ENCODE measurements at places on chromosomes 3 and 15.

DNA sequence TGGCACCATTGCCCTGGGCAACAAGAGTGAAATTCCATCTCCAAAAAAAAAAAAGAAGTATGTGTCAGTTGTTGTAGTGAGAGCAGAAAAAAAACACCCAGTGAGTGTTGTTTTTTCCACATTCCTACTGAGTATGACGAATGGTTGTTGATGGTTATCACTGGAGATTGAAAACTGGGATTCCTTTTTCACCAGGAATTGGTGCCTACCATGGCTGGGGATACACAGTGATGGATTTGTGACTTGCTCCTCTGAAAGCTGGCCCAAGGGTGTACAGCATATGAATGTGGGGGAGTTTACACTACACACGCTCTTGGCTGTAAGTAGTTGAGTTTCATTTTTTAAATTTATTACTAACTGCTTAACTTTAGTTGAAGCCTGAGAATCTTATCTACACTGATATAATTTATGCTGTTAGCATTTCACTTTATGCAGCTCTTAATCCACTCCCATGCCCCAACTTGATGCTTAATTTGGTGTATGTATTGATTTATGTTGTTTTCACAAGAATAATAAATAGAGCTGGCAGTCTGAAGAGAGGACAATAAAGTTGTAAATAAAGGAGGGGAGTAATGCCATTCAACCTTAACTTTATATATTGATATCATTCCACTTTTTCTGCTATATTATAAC, 56.0 kb upstream of the MME start:
- no peak for DNase-seq

DNA sequence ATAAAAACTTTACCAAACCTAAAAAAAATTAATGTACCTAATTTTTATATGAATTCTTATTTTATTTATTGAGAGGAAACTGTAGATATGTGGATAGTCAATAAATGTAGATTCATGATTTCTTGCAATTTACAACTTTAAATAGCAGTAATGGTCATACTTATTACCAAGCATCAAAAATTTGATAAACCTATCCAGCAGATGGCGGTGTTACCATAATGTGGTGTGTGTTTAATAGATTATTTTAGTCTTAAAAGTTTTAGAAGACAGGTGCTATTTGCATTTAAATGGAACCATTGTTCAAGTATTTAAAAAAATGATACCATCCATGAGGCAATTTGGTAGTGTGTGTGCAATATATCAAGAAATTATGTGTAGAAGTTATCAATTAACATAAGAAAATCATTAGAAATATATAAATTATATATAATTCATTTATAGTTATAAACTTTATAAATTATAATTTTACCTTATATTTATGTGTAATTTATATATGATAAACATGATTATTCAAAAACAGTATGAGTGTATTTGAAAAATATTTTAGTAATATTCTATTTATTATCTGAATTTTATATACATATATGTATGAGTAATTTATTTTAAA, 176.0 kb upstream of the BCHE start:
- no peak for DNase-seq

GRCh38 chr3:156761007-156761406, 65.1 kb upstream of the LEKR1 start:
- no peak for DNase-seq

DNA sequence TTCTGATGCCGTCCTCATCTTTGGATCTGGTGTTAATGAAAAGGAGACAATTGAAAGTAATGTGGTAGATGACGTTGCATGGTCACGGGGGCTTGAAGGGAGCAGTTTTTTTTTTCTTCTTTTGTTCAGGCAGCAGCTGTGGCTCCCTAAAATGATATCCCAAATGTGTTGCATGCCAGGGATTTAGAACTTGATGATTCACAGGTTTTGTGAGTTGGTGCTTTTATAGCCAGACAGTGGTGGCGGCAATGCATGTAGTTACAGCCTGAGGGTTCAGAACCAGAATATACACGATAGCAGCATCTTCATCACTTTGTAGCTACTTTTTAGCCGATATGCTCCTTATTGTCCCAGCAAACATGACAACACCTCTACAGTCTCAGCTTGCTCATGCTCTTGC, 133.4 kb downstream of the CHST2 start:
- DNase-seq: no peak

- no peak for DNase-seq
Observed at GRCh38 chr3:29337565-29337964, 56.7 kb downstream of the RBMS3 start.

DNA sequence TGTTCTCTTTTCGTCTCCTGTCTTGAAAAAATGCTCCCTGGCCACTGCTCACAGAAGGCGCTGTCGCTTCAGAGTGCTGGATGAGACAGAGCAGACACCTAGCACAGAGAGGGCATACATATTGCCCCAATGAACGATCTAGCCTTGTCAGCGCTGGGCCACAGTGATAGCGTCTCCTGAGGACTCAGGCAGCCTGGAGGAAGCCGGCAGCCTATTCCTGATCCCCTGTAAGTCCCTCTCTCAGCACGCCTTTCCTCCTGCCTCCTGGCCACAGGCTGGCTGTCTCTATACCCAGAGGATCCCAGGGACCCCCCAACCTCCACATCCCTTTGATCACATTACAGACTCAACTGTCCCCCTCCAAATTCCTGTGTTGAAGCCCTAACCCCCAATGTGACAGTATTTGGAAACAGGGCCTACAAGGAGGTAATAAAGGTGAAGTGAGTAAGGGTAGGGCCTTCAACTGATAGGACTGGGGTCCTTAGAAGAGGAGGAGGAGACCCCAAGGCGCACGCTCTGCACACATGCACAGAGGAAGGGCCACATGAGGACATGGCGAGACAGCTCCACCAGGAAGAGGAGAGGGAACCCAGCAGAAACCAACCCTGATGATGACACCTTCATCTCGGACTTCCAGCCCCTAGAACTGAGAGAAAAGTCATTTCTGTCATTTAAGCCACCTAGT, 7.5 kb downstream of the PLA2G4F start:
- DNase-seq: no peak

DNA sequence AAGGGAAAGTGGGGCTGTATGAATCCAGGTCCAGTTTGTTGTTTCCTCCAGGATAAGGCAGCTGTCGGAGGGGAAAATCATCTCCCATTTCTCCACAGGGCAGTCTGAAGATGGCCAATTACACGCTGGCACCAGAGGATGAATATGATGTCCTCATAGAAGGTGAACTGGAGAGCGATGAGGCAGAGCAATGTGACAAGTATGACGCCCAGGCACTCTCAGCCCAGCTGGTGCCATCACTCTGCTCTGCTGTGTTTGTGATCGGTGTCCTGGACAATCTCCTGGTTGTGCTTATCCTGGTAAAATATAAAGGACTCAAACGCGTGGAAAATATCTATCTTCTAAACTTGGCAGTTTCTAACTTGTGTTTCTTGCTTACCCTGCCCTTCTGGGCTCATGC, 911 bp downstream of the CCRL2 start:
- no peak for DNase-seq

DNA sequence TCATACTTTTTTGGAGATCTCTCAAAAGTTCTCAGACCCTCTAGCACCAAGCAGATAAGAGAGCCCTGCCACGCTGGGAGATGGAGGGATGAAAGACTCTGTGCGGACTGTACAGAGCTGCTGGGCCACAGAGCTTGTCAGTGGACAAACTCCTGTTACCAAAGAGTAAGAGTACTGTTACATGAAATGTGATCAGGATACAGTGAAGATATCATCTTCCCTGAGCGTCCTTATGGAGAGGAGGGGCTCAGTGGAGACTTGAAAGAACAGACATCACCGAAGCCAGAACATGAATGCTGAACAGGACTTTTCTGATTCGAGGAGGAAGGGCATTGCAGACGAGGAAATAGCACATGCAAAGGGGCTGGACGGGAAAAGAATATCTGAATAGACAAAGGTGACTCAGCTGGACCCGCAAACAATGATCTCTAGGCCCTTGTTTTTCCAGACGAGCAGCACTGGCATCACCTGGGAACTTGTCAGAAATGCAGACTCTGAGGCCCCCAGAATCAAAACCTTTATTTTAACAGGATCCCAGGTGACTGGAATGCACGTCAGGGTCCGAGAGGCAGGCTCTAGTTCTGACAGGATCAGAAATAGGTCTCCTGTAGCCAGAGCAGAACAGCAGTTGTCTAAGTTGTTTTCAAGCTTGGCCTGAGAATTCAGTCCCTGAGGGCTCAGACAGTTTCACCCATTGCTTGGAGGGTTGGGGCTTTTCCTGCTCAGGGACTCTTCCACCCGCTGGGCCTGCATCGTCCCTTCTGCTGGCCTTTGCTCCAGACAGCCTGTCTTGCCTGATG, 277.9 kb downstream of the RPLP1 start:
- no peak for DNase-seq

DNA sequence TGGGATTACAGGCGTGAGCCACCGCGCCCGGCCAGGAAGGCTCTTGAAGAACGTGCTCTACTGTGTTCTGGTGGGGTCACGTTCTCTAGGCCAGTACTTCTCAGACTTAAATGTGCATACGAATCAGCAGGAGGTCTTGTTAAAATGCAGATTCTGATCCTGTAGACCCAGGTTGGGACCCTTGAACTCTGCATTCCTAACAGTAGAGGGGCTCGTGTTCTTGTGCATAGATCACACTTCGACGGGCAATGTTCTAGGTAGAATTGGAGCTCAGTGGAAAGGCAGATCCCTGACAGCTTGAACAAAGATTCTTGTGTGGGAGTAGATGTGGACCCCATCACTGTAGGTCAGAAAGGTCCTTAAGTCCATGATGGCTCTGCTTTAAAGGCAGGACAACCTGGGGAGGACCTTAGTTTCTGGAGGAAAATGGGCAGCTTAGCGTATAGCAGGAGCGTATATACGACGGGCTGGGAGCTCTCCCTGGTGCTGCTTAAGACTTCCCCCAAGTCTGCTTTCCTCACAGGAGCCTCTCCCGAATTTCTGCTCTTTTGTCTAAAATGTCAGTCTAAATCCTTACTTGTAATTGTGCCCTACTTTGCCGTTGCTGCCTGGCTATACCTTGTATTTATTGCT, 16.9 kb upstream of the FAM81A start:
- DNase-seq: no peak

DNA sequence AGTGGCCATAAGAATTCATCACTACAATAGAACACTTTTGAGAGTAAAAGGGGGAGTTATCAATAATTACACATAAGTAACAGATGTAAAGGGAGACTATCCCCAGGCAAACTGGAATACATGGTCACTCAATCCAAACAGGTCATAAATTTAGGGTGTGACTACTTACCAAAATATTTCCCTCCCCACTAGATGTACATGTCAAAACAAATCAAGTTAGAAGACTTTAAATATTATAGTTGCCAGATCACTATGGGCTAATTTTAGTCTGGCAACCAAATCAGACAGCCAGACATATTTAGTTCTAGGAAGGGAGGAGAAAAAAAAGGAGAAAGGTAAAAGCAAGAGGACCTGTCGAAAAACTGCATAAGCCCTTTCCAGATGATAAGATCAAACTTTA, 23.1 kb downstream of the SLC24A5 start:
- DNase-seq: no peak

DNA sequence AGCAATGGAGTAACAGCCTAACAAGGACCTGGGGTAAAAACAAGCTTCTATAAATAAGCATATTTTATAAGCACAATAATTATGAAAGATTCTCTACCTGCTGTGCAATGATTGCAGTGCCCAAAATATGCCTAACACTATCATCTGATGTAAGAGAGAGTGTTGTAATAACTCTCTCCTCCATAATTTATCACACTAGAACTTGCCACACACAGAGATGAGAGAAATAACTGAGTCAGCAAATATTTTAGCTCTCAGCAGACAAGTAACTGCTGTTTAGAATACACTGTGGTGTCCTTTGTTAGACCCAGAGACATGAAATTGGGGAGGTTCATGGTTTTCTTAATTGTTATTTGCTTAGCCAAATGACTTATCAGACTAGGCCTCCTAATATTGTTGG, 105.3 kb upstream of the ACP3 start:
- DNase-seq: no peak

DNA sequence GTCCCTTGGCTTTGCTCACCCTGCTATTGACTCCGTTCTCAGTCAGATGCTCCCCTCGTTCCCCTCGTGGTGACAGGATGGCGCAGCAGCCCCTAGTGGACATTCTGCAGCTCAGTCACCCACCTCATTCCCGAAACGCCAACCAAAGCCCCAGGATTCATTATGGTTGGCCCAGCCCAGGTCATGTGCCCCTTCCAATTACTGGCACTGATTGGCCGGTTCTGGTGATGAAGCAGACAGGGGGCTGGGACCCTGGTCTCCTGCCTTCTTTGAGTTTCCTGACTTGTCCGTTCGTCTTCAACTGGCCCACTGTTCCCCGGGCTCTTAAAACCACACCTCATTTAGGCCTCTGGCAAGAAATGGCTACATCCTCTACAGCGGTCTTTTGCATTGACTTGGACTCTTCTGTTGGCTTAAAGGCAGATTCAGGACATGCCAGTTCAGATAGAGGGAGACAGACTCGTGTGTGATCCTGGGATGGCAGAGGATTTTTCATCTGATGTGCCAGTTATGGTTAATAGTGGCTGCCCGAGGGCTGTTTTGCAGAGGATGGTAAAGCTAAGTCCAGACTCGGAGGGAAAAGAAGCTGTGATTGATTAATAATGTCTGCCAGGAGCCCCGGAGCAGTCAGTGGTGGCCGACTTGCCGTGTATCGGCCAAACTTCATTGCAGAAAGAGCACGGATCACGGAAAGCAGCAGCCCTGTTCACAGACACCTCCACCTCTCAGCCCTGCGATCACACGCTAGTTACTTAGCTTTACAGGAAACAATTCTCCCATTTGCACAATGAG, 37.8 kb downstream of the LSM3 start:
- DNase-seq: no peak

DNA sequence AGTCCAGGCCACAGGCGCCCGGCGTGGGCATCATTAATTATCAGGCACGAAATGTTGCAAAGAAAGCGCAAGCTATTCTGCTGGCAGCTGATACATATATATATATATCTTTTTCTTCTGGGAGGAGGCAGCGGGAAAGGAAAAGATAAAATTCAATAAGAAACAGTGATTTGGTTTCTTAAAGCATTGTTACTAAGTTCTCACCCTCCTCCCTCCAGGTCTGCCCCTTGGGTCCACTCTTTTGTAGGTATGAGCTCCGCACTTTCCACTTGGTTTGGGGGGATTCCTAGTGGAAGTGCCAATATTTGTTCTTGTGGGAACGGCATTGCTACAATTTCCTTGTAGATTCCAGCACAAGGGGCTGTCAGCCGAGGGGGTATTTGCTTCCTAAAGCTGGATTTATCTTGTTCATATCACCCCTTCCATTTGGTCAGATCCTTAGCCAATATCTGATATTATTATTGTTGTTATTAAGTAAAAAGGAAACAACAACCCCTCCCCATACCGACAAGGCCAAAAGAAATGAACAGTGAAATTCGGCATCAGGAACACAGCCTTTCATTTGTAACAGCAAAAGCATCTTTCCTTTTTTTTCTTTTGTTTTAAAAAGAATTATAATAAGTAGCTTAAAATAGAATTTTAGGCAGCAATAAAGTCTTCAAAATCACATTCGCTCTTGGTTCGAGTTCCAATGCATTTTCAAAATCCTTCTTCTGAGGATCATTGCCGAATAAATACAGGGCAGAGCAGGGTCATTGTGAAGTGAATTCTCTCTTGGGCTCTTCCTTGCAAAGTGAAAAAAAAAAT, 15.6 kb downstream of the ZIC1 start:
- no peak for DNase-seq

- no peak for DNase-seq
Observed at GRCh38 chr3:157064402-157064801, 95.5 kb downstream of the CCNL1 start.
